ENCODE measurements at places on chromosomes 13 and 19. TPM values are rescaled to one million over a fixed set of nuclear protein-coding genes. Genes with fewer than 3 reads are reported as not detected.

ITPKC gene
- 7.3 TPM for total RNA-seq

ZC3H4 gene
- total RNA-seq: 21.2 TPM

PRKCG gene
- 0.06 TPM for total RNA-seq

SELENOV gene
- total RNA-seq: 0.32 TPM

THAP8 gene
- 3.9 TPM for total RNA-seq
